ENCODE measurements at places on chromosomes 11 and 22.

GRCh38 chr11:64604458-64605243 lies 13.6 kb downstream of the SLC22A12 start:
- no peak for DNase-seq

DNA sequence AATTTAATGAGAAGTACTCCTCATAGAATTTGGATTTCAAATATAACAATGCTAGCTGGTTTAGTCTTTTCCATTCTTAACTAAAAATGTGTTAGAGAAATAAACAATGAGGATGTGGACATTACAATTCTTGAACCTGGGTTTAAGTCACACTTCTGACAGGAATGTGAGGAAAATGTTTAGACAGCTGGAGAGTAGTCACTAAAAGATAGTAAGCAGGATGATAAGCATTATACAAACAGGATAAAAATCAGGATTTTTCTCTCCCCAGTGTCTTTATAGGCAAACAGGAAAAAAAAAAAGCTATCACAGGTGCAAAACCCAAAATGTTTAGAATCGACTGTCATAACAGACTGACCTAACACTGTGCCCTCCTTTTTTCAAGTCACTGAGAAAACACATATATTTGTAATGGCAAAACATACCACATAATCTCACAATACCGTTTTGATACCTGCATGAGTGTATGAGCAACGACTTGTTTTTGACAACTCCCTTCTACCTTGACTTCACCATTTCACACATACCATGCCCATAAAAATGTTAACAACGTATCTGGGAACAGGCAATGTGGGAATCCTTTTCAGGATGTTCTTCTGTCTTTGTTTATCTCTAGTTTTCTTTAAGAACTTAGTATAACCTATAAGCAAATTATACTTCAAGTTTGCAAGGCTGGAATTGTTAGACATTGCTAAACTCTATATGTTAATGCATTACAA lies 242.0 kb downstream of the SBF2 start:
- DNase-seq, result no peak

DNA sequence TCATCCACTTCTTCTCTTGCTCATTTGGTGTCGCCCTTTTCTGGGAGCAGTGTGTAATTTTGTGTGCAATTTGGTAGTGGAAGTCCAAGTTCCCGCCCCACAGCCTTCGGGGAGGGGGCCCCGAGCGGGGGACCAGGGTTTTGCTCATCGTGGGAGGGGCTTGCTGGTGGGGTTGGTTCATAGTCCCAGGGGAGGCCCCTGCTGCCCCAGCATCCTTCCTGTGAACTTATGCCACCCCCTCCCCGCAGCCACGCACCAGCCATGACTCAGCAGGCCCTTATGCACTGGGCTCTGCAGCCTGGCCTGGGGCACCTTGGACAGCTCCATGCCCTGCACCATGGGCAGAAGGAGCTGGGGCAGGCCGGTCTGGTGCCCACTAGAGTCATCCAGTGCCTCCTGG lies 1183.6 kb downstream of the BRD1 start:
- DNase-seq, result no peak

- no peak for DNase-seq
Observed at GRCh38 chr11:69308491-69308911, 14.5 kb downstream of the MYEOV start.

- DNase-seq, result no peak
Observed at GRCh38 chr11:24206511-24206910, 290.3 kb upstream of the LUZP2 start.

DNA sequence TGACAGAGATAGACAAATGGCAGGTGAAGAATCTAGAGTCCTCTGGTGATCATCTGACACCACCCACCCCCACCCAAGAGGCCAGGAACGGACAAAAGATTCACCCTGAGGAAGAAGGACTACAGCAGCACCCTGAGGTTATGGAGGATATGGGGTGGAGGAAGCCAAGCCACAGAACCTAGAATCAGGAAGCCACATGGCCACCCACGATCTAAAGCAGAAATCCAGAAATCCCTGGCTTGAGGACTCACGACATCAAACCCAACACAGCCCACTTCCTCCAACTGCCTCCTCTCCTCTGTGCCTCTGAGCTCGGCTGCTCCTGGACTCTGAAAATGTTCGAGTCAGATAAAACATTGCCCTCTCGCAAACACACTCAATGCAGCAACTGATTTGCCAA lies 364.3 kb downstream of the SHANK2 start:
- DNase-seq, result no peak

- no peak for DNase-seq
Observed at GRCh38 chr11:62372871-62373270, 35.6 kb downstream of the ASRGL1 start.

DNA sequence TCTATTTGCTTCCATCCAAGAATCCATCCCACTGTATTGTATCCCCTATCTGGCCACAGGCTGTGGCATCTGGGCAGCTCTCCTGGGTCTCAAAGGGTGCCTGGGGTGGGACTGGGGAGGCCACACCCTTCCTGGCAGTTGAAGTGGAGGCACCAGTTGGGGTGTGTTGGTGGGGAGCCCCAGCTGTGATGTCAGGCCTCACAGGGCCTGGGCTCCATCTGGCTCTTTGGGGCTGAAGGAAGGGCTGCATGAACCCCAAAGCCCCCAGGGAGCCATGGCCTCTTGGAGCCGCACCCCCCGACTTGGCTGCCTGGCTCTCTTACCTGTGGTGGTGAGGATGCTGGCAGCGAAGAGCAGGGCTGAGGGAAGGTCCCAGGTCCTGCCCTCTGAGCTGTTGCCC lies 469 bp downstream of the KCNK7 start:
- DNase-seq, result no peak

Measured in CD4-positive, alpha-beta T cell treated with Interleukin-15 for 1 hour (primary cell).